Thyroid gland (tissue), 4 donors: ENCODE measurements at places on chromosomes 2 and 18. TPM values are rescaled to one million over a fixed set of nuclear protein-coding genes. Genes with fewer than 3 reads are reported as not detected.

DNA sequence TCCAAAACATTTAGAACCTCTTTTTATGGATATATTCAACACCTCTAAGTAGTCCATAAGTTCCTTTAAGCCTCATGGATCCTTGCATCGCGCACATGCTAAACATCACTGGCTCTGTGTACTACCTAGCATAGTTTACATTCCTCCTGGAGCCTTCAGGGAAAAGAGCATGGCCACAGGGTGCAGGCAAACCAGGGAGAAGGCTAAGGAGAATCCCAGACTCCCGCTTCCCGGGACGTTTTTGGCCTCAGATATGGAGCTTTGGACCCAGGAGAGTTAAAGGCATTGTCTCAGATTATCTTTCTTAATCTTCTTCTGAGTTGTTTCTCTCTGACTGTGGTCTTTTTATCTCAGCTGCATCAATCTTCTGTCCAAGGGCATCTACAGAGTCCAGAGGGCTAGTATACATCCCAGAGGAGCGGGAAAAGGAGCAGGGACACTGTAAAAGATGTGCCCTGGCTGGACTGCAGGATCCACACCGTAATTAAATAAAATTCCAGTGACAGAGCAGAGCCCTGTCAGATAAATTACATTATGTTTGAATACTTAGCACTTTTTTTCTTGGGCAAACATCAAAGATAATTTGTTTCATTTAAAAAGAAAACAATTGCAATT is 36.9 kb downstream of the RIT2 start:
- H3K36me3 ChIP-seq, result no peaks in the 10 kb centered on the region
- no peak for DNase-seq
- no peak overlapping the region for H3K27ac ChIP-seq
- H3K4me1 ChIP-seq, result no peaks in the 10 kb centered on the region
- no peak overlapping the region for H3K4me3 ChIP-seq

BOLL gene
- not detected for total RNA-seq

DNA sequence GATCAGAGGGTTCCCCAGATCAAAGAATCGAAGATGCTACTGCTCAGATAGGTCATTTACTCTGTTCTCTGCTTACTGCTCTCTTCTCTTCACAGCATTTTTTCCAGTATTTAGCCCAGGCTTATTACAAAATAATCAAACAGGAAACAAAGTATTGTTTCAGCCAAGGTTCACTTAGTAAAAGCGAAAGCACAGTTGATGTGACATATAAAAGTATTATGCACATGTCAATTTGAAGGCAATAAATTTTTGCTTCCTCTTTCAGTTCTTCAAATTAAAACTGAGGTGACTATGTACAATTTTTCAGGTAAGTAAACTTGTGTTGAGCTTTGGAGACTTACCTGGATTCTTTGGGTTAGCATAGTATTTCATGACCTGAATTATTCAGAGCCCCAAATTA is 262.8 kb upstream of the CHST9 start:
- no peak overlapping the region for H3K4me3 ChIP-seq
- no peak overlapping the region for H3K27ac ChIP-seq
- no peaks in the 10 kb centered on the region for H3K4me1 ChIP-seq
- no peak for DNase-seq
- no peaks in the 10 kb centered on the region for H3K36me3 ChIP-seq

PER2 gene
- total RNA-seq, result 7.5 TPM

GRCh38 chr2:30031184-30031583 is 109.8 kb upstream of the ALK start:
- no peak overlapping the region for H3K4me3 ChIP-seq
- DNase-seq, result no peak
- no peaks in the 10 kb centered on the region for H3K4me1 ChIP-seq
- no peak overlapping the region for H3K27ac ChIP-seq
- no peaks in the 10 kb centered on the region for H3K36me3 ChIP-seq
- no peaks in the 10 kb centered on the region for H3K27me3 ChIP-seq

GRCh38 chr2:155653176-155653575 is 679.3 kb downstream of the NR4A2 start:
- H3K27ac ChIP-seq, result no peak overlapping the region
- no peak overlapping the region for H3K4me3 ChIP-seq
- no peak for DNase-seq

- no peaks in the 10 kb centered on the region for H3K4me1 ChIP-seq
- H3K36me3 ChIP-seq, result no peaks in the 10 kb centered on the region
- no peak overlapping the region for H3K4me3 ChIP-seq
- no peak for DNase-seq
- H3K27me3 ChIP-seq, result no peaks in the 10 kb centered on the region
Observed at GRCh38 chr18:23609390-23610023, 23.2 kb upstream of the NPC1 start.

OXER1 gene
- total RNA-seq, result 0.78 TPM

DNA sequence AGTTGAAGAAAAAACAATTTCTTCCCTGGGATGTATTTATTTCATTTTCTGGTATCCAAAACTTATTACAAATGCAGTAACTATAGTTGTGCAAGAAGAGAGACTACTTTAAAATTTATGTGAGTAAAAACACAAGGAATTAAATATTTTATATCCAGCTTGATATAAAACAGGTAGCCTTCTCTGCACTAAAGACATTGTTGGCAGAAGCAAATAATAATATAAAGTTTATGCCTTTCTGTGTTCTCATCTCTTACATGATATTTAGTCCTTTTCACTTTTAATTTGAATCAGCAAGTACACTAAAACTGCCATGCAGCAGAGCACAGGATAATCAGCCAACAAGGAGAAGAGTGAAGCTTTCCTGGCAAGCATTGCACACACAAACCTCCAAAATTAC is 352.7 kb downstream of the ARL6IP6 start:
- no peaks in the 10 kb centered on the region for H3K36me3 ChIP-seq
- DNase-seq, result no peak
- no peaks in the 10 kb centered on the region for H3K27me3 ChIP-seq

NT5C1B gene
- total RNA-seq, result not detected

DNA sequence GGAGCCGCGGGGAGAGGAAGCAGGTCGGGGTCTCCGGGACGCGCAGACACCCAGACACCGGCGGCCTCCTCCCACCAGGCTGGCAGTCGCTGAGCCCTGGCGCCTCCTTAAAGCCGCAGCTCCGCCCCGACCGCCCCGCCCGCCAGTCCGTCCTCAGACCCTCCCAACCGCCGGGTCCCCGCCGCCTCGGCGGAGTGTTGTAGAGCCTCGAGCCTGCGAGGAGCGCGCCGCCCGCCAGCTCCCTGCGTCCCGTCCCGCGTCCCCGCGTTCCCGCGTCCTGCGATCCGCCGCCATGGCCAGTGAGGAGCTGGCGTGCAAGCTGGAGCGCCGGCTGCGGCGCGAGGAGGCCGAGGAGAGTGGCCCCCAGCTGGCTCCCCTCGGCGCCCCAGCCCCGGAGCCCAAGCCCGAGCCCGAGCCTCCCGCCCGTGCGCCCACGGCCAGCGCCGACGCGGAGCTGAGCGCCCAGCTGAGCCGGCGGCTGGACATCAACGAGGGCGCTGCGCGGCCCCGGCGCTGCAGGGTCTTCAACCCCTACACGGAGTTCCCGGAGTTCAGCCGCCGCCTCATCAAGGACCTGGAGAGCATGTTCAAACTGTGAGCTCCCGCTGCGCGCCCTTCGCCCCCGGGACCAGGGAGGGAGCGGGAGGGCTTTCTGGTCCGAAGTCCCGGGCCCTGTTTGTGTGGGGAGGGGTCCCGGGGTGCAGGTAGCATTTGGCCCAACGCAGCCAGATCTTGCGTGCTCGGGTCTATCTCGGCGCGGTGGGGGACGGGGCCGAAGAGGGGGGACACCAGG is at the start of gene EFHD1:
Gene EFHD1 (plus strand): TSS at position 192 of the 793 bp plus-strand sequence. CDS start 101 bp downstream, at position 293.
- peaks cover 13% of the 10 kb centered on the region for H3K4me1 ChIP-seq
- H3K36me3 ChIP-seq, result no peaks in the 10 kb centered on the region
- peak; percentile 87 for DNase-seq
- H3K4me3 ChIP-seq, result peak within 1 kb of the TSS; percentile 77
- H3K27ac ChIP-seq, result peak within 1 kb of the TSS; percentile 61
- H3K27me3 ChIP-seq, result no peaks in the 10 kb centered on the region

GRCh38 chr2:151106805-151107506 is 154.7 kb downstream of the RBM43 start:
- no peak overlapping the region for H3K27ac ChIP-seq
- H3K4me3 ChIP-seq, result no peak overlapping the region
- no peak for DNase-seq
- no peaks in the 10 kb centered on the region for H3K27me3 ChIP-seq

- peak; percentile 49 for DNase-seq
- no peaks in the 10 kb centered on the region for H3K27me3 ChIP-seq
- H3K36me3 ChIP-seq, result no peaks in the 10 kb centered on the region
- no peak overlapping the region for H3K4me3 ChIP-seq
- peaks cover 68% of the 10 kb centered on the region for H3K4me1 ChIP-seq
Observed at GRCh38 chr2:9310377-9310776, 103.8 kb downstream of the ASAP2 start.

GRCh38 chr18:56888978-56889377 is 237.8 kb downstream of the WDR7 start:
- H3K27ac ChIP-seq, result no peak overlapping the region
- H3K4me1 ChIP-seq, result no peaks in the 10 kb centered on the region
- DNase-seq, result no peak
- no peak overlapping the region for H3K4me3 ChIP-seq

DNA sequence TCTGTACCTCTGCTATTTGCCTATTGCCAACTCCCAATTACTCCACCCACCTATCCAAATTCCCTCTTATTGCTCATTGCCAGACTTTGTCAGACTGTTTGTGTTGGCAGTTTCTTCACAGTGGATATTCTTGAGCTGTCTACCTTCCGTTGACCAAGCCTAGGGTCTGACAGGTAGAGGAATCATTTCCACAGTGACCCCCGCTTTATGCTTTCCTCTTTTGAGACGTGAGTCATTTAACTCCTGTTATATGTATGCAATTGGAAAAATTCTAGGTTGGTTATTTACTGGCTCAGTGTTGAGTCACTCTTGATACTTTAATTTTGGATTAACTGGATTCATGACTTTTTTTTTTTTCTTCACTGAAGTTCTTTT is 187.7 kb downstream of the IRS1 start:
- peaks cover 60% of the 10 kb centered on the region for H3K4me1 ChIP-seq
- peak overlapping the region; percentile 91 for H3K27ac ChIP-seq
- H3K27me3 ChIP-seq, result no peaks in the 10 kb centered on the region
- no peak overlapping the region for H3K4me3 ChIP-seq
- no peaks in the 10 kb centered on the region for H3K36me3 ChIP-seq
- DNase-seq, result peak; percentile 36
